ENCODE measurements at places on chromosomes 11 and 22.

- DNase-seq, result no peak
Observed at GRCh38 chr22:43726322-43726721, 85.8 kb downstream of the EFCAB6 start.

DNA sequence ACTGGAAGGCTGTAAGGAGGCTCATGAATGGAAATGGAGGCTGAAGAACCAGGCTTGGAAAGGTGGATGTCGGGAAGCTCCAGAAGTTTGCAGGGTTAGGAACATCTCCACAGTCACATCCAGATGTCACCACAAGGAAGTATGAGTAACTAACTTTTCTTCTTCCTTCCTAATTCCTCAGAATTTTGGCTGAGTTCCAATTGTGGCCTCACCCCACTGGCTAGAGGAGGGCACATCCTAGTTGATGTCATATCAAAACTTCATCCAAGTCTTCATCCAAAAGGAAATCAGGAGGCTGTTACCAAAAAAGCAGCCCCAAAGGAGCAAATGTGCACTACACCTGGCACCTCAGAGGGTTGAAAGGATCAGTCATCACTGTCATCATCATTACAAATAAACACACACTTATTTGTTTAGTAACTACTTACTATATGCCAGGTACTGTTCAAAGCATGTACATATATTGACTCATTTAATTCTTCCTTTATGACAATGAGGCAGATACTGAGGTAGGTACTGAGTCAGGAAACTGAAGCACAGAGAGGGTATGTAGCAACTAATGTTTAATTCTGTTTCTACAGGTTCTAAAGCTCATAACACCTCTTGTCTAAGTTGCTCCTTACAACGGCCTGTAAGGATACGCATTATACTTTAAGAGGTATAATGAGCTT, 7.3 kb upstream of the PTPN5 start:
- no peak for DNase-seq

- DNase-seq, result no peak
Observed at GRCh38 chr11:116981266-116981885, 116.9 kb downstream of the SIK3 start.

DNA sequence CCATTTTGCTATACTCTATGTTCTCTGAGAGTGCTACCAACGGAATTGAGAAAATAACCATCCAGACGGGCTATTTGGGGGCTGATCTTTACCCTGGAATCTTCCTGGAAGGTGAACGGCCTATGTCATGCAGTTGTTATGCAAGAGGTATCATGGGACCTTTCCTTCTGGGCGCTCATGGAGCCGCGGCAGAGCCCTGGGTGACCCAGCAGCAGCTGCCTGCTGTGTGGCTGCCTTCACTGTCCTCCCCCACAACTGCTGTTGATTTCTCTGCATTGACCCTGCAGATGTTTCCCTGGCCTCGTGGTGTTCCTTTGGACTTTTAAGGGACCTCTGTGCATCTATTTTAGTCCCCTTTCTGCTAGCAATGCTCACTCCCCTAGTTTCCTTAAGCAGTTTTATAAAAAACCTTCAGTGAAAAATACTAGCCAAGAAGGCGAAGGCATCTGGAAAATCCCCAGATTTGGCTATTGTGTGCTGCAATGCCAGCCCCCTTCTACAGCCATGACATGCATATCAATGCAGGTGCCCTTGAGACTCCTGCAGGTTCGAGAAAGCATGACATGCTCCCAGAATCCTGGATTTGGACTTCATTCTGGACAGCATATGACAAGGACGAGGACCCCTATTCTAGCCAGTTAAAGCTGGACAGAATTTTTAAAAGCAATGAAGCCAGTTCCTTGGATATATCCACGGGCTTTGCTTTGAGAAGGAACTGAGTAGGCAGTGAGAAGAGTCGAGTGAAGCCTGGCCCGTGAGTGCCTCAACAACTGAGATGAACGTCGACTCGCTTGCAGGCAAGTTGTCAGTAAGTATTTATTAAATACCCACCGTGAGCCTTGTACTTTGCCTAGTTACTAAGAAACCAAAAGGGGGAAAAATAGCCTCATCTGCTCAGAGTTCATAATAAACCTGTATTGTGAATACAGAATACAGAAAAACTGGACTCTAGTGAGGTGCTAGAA, at the start of gene SLC25A18:
Gene SLC25A18 (plus strand): TSS at position 593 of the 965 bp plus-strand sequence. CDS start 16,447 bp downstream, outside the sequence.
- no peak for DNase-seq

DNA sequence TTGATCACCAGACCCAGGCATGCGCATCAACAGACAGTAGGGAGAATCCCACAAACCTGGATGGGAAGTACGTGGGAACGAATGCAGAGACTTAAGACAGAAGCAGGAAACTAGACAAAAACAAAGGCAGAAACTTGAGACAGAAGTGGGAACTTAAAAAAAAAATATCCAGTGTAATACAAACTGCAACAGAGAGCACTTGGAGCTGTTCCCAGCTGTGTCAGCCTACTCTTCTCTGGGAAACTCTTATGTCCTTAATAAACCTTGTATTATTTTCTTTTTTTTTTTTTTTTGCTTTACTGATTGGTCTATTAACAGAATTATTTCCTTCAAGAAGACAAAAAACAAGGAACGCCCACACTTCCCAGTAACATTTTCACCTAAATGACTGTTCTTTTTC, 1818.1 kb upstream of the RAG2 start:
- no peak for DNase-seq

- no peak for DNase-seq
Observed at GRCh38 chr11:67317888-67318555, 14.7 kb downstream of the SSH3 start.

DNA sequence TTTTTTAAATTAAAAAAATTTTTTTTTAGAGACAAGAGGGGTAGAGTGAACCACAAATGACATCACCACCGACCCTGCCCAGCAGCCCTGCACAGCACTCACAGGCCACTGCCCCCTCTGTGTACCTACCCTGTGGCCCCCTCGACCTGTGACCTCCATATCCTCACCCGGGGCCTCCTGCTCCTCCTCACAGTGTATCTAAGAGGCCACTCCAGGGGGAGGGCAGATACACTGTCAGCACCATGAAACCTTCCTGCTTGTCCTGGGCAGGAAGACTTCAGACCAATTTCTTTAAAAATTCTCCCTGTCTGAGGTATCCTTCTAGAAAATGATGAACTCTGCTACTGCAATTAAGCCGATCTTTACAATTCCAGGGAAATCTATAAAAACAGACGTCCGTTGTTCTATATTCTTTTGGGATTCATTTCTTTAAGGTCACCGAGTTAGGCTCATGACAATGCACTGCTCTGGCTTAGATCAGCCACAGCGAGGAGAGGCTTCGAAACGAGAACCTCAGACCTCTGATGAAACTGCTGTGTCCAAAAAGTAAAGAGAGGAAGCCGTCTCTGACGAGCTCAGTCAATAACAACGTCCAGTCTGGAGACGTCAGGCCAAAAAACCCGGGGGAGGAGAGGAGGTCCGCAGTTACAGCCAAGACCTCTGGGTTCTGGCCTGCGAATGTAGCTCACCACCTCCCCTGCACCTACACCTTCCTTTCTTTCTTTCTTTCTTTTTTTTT, 17.5 kb downstream of the NFAM1 start:
- no peak for DNase-seq

DNA sequence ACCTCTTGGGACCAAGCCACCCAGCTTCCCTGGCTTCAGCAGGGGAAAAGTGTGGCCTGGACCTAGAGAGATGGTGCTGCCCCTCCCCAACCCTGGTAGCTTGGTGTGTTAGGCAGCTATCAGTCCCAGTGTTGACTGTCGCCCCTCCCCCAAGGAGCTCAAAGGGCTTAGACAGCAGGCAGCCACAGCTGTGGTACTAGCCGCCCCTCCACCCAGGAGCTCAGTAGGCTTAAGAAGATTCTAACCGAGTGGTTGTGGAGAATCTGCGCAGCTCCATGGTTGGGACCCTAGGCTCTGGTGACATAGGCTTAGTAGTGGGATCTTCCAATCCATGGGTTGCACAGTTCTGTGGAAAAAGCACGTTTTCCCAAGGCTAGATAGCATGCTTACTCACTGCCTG, 458.4 kb upstream of the LRRC4C start:
- no peak for DNase-seq

DNA sequence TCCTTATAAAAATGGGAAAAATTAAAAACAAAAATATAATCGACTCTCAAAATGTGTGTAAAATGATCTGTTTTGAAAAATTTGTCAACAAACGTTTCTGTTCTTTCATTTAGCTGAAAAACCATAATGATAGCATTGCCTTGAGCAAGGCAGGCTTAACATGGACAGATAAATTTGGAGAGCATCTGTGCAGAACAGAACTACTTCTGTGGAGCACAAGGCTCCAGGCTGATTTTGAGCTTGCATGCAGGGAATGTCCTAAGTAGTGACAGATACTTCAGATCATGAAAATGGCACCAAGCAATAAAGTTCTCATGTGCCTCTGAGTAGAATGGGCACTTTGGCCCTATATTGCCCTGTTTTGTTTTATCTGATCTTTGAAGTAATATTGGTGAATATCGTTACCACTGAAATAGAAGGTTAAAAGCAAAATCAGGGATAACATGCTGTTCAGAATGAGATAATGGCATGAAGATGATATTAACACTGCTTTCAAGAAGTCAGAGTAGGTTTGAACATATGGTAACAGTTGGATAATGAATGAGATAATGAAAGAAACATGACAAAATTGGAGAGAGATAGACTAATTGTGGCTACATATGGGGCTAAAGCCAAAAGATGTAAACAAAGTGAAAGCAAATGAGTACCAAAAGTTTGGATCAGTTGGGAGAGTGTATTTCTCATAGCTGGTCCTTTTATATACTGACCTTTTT, 730.5 kb upstream of the CCDC179 start:
- no peak for DNase-seq

DNA sequence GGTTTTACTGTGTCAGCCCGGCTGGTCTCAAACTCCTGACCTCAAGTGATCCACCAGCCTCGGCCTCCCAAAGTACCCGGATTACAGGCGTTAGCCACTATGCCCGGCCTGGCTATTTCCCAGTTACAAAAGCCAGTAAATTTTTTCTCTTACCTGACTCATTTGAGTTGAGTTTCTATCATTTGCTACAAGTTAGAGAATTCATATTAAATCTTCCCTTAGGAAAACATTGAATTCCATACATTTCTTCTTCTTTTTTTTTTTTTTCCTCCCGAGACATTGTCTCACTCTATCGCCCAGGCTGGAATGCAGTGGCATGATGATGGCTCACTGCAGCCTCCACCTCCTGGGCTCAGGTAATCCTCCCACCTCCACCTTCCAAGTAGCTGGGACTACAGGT, 26.0 kb downstream of the CHEK2 start:
- no peak for DNase-seq

- DNase-seq, result no peak
Observed at GRCh38 chr11:120457996-120458395, 53.6 kb upstream of the GRIK4 start.

DNA sequence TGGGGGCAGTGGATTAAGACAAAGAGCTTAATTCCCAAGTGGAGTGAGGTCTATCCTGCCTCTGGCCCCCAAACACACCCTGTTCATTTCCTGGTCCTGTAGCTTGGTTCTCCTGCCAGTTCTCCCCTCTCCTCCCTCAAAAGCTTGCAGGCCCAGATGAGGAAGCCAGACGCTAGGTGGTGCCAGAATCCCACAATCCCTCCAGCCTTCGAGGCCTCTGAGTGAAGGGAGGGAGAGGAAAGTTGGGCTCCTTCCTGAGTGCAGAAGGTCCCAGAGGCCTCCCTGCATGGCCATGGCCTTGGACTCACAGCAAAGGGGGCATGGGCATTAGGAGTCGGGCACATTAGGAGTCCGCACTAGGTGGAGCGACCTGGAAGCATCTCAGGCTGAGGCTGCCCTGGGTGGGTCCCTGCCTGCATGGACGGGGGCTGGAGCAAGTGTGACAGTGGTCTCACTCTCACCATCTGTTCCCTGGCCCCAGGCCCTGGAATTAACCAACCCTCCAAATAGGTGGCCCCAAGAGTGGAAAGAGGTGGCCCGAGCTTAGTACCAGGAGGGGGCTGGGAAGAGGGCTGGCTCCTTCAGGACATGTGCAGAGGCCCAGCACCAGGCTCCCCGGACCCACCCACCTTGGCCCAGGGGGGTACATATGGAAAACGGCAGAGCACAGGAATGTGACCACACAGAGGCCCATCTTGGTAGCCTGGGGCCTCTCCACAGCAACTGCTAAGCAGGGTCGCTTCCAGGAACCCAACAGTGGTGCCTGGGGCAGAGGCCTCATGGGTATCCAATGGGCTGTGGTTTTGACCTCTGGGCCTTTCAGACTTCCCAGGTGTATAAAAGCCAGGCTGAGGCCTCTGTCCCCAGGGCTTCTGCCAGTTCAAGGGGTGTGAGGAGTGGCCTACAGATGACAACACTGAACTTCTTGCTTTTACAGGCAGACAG, 5.2 kb downstream of the FXYD2 start:
- DNase-seq, result no peak

DNA sequence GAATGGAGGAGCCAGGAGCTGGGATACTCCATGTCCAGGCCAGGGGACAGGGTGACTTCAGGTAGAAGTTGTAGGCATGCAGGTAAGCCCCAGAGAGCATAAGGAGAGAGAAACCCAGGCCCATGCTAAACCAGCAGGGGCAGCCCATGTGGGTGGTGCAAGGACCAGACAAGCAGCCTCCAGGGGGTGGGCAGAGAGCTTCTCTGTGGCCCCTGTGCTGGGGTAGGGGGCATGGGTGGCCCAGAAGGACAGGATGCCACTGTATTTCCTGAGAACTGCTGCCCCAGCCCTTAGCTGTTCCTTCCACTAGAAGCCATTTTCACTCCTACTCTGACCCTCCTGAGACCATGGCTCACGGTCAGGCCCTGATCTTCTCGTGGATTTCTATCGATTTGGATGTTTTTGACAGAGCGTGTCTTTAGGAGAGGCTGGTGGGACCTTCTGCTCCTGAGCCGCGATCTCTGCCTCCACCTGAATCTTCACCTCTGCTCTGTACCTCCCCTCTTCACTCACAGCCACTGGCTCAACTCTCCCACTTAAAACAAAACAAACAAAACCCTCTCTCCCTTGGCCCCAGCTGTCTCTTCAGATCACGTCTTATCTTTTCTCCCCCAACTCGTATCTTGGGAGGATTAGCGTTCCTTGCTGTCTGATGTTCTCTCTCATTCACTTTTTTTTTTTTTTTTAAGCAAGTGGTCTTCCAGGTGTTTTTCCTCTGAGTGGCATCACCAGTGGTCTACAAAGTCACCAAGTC, 112.2 kb downstream of the NECTIN1 start:
- DNase-seq, result no peak

DNA sequence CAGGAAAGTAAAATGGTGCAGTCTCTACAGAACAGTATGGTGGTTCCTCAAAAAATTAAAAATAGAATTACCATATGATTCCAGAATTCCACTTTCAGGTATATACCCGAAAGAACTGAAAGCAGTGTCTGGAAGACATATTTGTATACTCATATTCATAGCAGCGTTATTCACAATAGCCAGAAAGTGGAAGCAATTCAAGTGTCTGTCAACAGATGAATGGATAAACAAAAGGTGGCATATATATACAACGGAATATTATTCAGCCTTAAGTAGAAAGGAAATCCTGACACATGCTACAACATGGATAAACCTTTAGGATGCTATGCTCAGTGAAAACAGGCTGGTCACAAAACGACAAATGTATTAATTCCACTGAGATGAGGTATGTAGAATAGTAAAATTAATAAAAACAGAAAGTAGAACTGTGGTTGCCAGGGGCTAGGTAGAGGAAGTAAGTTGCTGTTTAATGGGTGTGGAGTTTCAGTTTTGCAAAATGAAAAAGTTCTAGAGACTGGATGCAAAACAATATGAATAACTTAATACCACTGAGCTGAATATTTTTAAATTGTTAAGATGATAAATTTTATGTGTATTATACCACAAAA, 14.5 kb downstream of the SAA1 start:
- no peak for DNase-seq

- no peak for DNase-seq
Observed at GRCh38 chr11:75586395-75586794, 24.3 kb downstream of the SERPINH1 start.

Data from hematopoietic multipotent progenitor cell treated with erythropoietin and hydrocortisone succinate and interleukin-3 and kit ligand, for 15 days (in vitro differentiated cells).